ENCODE measurements at places on chromosomes 12 and 14.

GRCh38 chr14:95134304-95134933 lies 22.9 kb downstream of the DICER1 start:
- DNase-seq, result no peak

DNA sequence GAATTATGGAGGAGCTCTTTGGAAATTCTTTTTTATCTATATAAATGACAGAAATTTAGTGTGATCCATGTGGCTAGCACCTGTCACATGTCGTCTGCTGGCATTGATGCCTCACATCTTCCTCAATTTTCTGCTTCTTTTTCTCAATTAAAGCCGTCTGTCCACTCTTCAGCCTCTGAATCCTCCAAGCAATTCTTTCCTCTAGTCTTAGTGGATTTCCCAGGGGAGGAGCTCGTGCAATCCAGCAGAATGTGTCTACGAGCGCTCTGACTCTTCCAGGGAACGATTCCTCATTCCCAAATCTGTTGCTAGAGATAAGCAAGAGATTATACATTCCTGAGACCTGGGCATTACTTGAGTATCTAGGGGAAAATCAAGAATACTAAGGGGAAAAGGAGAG lies 176.6 kb downstream of the EMP1 start:
- DNase-seq, result no peak

- peak; percentile 77 for DNase-seq
These were observed 25.2 kb downstream of the KRT8 start for GRCh38 chr12:52879394-52880351.

DNA sequence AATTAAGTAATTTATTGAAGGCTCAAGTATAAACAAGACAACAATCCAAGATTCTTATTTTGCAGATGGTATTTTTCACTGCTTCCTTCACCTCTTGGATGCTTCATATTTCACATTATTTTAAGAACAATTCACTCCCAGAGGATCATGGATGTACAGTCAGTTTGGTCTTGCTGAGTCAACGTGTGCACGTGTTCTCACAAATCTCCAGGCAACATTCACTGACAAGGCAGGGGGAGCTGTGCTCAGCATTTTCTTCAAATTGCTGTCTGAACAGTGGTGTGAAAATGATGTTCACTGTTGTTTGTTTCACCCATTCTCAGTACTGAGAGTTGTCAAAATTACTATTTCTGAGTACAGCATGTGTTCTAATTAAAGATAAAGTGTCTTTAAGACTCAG lies 118.3 kb upstream of the SLC38A4 start:
- DNase-seq, result no peak

DNA sequence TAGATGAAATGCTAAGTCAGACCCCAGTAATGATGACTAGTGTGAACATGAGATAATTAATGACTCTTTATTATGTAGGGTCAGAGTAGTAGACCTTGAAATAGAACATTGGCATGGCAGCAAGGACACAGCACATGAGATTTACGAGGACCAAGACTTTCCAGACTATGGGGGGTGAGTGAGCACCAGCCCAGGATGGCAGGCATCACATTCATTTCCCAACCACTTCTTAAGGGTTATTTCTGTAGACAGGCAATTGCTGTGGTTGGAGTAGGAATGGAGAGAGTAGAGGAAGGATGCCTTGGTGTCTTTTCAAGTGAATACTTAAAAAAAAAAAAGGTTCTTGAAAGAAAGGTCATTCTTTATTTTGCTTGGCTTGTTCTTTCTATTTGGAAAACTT lies 189.4 kb upstream of the DYRK2 start:
- DNase-seq, result no peak

- no peak for DNase-seq
These were observed 230.3 kb upstream of the PRICKLE1 start for GRCh38 chr12:42819846-42820245.

GRCh38 chr12:24852420-24852819 lies 96.5 kb downstream of the BCAT1 start:
- no peak for DNase-seq

DNA sequence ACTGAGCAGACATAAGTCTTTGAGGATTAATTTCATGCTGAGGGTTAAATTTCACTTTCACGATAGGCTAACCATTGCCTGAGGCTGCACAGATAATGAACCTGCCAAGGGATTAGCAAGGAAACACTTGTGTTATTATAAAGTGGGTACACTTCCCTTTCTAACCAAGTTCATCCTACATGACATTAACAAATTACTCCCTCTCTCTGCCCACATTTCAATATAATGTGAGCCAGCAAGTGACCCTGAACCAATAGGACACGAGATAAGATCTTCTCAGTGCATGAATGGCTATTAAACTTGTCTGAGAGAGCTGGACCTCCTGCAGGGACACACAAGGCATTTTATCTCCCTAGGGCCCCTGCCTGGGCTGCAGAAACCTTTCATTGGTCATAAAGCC lies 173.5 kb downstream of the PAX9 start:
- no peak for DNase-seq

DNA sequence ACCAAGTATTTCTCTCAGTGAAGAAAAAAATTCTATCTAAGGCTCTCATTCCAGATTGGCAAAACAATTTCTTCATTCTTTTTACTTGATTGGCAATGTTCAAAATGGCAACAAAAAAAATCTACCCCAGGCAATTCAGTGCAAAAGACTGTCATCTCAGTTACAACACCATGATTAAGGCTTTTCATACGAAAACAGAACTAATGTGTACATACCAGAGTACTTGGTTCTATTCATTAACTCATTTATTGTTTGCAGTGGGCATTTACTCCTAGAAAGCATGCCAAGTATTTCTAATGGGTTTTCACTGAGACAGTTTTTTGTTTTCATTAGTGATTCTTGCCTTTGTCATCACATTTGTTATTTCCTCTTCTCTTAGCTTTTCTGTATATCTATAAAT lies 33.0 kb downstream of the DBX2 start:
- DNase-seq, result no peak

- no peak for DNase-seq
These were observed 22.9 kb upstream of the CCND2 start for GRCh38 chr12:4250691-4251090.

DNA sequence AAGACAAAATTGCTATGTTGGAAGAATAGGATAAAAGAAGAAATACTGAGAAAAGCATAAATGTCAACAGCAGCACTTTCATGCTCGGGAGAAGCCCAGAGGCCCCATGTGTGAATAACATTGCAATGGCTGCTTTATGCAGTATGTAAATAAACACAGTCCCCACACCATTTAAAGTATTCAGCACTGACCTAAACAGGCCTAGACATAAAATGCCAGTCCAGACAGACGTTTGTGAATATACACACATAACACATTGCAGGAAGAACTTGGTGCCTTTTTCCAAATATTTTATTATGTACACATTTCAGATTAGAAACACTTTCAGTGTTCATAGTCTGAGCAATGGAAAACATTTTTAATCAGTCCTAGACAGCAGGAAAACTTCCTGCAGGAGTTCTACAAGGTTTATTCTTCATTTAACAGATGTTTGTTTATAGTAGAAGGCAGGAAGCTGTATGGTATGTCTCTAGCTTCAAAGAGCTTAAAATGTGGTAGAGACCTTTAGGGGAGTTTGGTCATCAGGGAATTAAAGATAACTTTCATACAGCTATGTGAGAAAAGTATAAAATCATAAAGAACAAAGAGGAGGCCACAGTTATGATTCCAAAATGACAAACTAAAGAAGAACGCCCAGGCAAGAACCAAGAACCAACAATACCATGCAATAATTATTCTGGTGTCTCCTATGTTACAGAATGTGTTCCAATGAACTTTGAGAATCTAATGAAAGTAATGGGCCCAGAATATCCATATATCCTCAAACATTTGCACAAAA lies 30.6 kb upstream of the SLC38A2 start:
- no peak for DNase-seq

- peak; percentile 19 for DNase-seq
These were observed at the start of gene SRGAP1 for GRCh38 chr12:63844391-63845341. TSS of gene SRGAP1 (plus strand) at chr12:63844700. CDS start at chr12:63844817, 117 bp downstream.

All from stimulated activated CD4-positive, alpha-beta T cell treated with anti-CD3 and anti-CD28 coated beads, Interleukin-2, amount 100 ng/mL, for 24 hours (primary cell).